Activated CD8-positive, alpha-beta T cell treated with anti-CD3 and anti-CD28 coated beads, Interleukin-2, amount 10 ng/mL, durations not matched to agents 7 days and 5 days (primary cell): ENCODE measurements at places on chromosomes 7 and 10. TPM values are rescaled to one million over a fixed set of nuclear protein-coding genes. Genes with fewer than 3 reads are reported as not detected.
A peak's percentile ranks its signal among the peaks of the same experiment; 100 is the strongest.

Gene SORCS1
- total RNA-seq, result not detected

Gene GNGT1
- total RNA-seq, result not detected

Gene GRM8
- not detected for total RNA-seq

Gene CLDN3
- total RNA-seq, result not detected

Gene SPDYE16
- 0.16 TPM for total RNA-seq

Gene GTPBP4
- total RNA-seq, result 67.1 TPM

Gene VIPR2
- not detected for total RNA-seq

DNA sequence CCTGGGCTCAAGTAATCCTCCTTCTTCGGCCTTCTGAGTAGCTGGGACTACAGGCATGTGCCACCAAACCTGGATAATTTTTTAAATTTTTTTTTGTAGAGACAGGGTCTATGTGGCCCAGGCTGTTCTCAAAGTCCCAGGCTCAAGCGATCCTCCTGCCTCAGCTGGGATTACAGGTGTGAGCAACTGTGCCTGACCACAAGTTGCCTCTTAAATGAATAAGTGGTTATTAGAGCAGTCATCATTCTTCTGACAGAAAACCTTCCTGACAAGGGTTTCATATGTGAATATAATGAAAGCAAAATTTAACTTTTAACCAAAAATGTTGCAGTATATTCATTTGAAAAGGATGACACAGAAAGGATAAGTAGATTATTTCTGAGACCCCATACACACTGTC is 532.5 kb downstream of the GRM8 start:
- no peak overlapping the region for H3K4me3 ChIP-seq
- H3K27ac ChIP-seq, result no peak overlapping the region
- no peaks in the 10 kb centered on the region for H3K4me1 ChIP-seq

DNA sequence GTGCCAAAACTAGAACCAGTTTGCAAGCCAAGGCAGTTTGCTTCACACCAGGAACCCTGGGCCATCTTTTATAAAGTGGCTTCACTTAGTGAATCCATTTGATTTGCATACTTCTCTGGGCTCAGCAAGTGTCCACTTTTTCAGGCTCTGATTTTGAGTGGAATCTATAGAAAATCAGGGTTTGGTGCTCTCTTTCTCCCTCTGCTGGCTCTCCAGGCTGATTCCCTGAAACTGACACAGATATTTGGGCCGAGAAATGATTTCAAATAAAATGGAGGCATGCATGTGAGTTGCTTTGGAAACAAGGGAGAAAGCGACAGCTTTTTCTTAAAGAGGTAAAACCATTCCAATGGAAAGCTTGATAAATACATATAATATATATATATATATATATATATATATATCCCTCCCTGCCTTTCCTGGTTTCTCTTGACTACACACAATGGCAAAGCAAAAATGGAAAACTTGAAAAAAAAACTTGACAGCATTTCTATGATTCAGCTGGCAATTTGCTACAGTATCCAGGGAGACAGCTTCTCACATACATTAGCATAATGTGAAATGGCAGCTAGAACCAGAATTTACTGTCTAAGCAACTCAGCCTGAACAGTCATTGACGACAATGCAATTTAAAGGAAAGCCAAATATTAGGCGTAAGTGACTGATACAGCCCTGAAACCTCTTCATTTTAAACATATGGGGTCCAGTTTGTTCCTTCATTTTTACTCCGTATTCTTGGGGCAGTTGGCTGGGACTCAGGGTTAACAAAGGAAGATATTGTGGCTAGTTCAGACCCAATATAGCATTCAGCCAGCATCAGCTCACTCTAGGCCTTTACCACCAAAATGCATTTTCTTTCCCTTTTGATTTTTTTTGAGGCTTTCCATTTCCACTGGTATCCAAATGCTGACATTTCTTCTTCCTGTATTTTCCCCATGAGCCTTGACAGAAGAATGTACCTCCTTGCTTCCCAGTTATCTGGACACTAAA is 188.5 kb downstream of the TMEM178B start:
- H3K4me1 ChIP-seq, result peaks cover 11% of the 10 kb centered on the region
- no peak overlapping the region for H3K27ac ChIP-seq
- no peaks in the 10 kb centered on the region for H3K36me3 ChIP-seq
- DNase-seq, result no peak
- no peaks in the 10 kb centered on the region for H3K27me3 ChIP-seq

DNA sequence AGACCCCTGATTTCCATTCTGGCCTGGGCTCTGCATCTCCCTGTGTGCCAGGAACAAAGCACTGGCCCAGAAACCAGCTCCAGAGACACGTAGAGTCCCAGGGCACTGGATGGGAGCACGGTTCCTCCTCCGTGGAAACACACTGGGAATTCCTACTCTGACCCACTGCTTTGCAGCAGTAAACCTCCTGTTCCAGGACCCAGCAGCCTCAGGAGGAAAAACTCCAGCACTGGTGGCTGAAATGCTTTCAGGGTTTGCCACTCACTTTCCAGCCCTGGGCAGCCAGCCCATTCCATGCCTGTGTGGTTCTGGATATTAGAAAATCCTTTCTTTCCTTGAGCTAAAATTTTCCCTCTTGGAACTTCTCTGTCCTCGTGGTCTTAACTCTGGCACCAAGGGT is 58.0 kb downstream of the FAM171A1 start:
- DNase-seq, result no peak
- no peaks in the 10 kb centered on the region for H3K4me1 ChIP-seq
- H3K36me3 ChIP-seq, result no peaks in the 10 kb centered on the region
- H3K4me3 ChIP-seq, result no peak overlapping the region

DNA sequence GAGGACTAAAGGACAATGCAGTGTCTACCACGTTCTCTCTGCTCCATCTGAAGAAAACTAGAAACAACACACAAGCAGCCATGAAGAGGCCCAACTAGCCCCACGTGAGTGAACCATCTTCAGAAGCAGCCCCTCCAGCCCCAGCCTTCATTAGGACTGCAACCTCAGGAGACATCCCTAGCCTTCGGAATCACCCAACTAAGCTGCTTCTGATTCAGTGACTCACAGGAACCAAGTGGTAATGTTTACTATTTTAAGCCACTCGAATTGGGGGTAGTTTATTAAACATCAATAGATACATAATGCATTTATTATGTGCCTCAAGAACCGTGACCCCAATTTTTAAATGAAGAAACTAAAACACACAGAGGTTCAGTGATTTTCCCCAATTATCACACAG is 22.6 kb downstream of the ARHGAP12 start:
- no peaks in the 10 kb centered on the region for H3K27me3 ChIP-seq
- no peak overlapping the region for H3K27ac ChIP-seq
- H3K4me1 ChIP-seq, result peaks cover 3% of the 10 kb centered on the region

- H3K4me1 ChIP-seq, result no peaks in the 10 kb centered on the region
- no peak for DNase-seq
- H3K4me3 ChIP-seq, result no peak overlapping the region
- no peak overlapping the region for H3K27ac ChIP-seq
- H3K27me3 ChIP-seq, result no peaks in the 10 kb centered on the region
- H3K36me3 ChIP-seq, result no peaks in the 10 kb centered on the region
These were observed 18.9 kb upstream of the PNLIPRP3 start for GRCh38 chr10:116408719-116409118.

- DNase-seq, result no peak
- peaks cover 29% of the 10 kb centered on the region for H3K4me1 ChIP-seq
- peaks cover 30% of the 10 kb centered on the region for H3K27me3 ChIP-seq
- peak overlapping the region; percentile 84 for H3K4me3 ChIP-seq
- H3K27ac ChIP-seq, result peak overlapping the region; percentile 83
These were observed 1.9 kb downstream of the ZCCHC24 start for GRCh38 chr10:79443338-79444198.

DNA sequence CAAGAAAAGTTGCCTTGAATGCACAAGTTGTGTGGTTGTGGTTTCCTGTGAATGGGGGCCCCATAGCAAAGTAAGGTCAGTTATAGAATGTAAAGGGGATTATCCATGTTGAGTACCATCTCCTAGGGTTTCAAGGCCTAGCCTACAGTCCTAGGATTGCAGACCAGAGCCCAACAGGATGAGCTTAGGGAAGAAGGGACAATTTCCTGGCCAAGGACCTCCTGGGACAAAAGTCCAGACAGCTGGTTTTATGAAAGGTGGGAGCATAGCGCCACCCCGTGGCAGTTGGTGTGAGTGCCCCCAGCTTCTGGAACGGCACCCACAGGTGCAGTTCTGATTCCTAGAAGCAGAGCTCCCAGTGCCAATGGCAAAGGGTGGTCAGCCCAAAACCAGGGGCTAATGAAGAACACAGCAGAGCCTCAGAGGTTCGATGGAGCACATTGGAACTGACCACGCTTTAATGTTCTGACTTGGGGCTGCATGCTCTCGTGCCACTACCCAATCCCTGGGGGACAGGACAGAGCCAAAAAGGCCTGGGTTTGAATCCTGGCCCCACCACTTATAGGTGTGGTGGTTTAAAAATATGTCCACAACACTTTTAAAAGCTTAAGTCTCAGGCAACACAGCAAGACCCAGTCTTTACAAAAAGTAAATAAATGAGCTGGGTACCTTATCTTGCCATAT is 25.8 kb upstream of the TMEM120A start:
- peaks cover 21% of the 10 kb centered on the region for H3K4me1 ChIP-seq
- H3K27me3 ChIP-seq, result no peaks in the 10 kb centered on the region
- DNase-seq, result peak; percentile 79
- H3K4me3 ChIP-seq, result peak overlapping the region; percentile 34
- peaks cover 39% of the 10 kb centered on the region for H3K36me3 ChIP-seq

- H3K27ac ChIP-seq, result no peak overlapping the region
- peaks cover 4% of the 10 kb centered on the region for H3K36me3 ChIP-seq
- no peaks in the 10 kb centered on the region for H3K27me3 ChIP-seq
- H3K4me1 ChIP-seq, result peaks cover 3% of the 10 kb centered on the region
- H3K4me3 ChIP-seq, result no peak overlapping the region
- no peak for DNase-seq
These were observed 40.7 kb downstream of the KDM7A start for GRCh38 chr7:140136073-140136472.

GRCh38 chr10:89377705-89378637 is at the start of gene IFIT1B:
Gene IFIT1B (plus strand): TSS chr10:89378056. CDS start chr10:89378136, 80 bp downstream.
- H3K27ac ChIP-seq, result no peak within 1 kb of the TSS
- H3K4me3 ChIP-seq, result no peak within 1 kb of the TSS
- DNase-seq, result no peak
- no peaks in the 10 kb centered on the region for H3K36me3 ChIP-seq

DNA sequence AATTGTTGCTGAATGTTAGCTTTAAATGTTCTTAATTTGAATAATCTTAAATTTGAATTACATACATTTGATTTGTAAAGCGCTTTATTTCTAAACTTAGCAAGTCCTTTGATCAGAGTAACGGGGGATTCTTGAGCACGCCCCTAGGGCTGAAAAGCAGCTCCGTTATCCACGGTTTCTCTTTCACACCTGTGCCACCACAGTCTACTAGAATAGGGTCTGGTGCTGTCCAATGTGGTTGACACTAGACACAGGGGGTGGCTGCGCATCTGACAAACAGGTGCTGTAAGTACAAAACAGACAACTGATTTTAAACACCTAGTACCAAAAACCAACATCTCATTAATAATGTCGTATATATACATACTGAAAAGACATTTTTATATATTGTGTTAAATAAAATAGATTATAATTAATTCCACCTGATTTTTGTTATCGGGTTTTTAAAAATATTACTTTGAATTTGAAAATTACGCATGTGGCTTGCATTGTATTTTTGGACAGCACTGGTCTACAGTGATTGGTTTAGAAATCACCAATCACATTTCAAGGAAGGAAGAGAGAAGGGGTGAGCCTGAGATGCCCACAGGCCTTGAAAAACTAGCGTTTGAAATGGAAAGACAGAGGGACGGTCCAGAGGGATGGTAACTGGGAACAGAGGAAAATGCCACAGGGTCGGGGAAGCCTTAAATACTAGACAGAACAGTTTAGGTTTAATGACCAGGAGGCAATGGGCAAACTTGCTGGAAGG is 7.3 kb downstream of the SEPHS1 start:
- peaks cover 50% of the 10 kb centered on the region for H3K36me3 ChIP-seq
- DNase-seq, result peak; percentile 57
- no peaks in the 10 kb centered on the region for H3K27me3 ChIP-seq
- peaks cover 40% of the 10 kb centered on the region for H3K4me1 ChIP-seq

GRCh38 chr7:2209961-2210323 is 22.8 kb downstream of the MAD1L1 start:
- H3K27ac ChIP-seq, result peak overlapping the region; percentile 7
- no peaks in the 10 kb centered on the region for H3K27me3 ChIP-seq
- DNase-seq, result no peak

DNA sequence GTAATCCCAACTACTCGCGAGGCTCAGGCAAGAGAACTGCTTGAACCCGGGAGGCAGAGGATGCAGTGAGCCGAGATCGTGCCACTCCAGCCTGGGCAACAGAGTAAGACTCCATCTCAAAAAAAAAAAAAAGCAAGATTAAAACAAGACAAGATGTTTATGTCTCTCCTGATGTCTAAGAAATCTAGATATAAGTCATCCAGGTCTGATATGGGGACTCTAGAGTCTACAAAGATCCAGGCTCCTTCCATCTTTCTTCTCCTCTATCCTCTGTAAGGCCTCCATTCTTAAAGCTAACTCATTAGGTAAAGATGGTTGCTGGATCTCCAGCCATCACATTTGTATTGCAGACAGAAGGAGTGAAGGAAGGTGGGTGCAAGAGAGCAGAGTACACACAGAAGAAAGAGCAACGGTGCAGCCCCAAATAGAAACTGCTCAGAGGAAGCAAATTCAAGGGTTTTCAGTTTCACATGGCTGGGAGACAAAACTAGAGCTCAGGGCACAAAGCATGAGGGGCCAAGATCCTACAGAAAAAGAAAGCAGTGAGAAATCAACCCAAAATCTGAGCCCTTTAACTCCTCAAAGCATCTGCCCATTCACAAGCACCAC is 57.6 kb downstream of the USP6NL start:
- no peaks in the 10 kb centered on the region for H3K36me3 ChIP-seq
- peak; percentile 24 for DNase-seq
- H3K4me1 ChIP-seq, result peaks cover 22% of the 10 kb centered on the region

DNA sequence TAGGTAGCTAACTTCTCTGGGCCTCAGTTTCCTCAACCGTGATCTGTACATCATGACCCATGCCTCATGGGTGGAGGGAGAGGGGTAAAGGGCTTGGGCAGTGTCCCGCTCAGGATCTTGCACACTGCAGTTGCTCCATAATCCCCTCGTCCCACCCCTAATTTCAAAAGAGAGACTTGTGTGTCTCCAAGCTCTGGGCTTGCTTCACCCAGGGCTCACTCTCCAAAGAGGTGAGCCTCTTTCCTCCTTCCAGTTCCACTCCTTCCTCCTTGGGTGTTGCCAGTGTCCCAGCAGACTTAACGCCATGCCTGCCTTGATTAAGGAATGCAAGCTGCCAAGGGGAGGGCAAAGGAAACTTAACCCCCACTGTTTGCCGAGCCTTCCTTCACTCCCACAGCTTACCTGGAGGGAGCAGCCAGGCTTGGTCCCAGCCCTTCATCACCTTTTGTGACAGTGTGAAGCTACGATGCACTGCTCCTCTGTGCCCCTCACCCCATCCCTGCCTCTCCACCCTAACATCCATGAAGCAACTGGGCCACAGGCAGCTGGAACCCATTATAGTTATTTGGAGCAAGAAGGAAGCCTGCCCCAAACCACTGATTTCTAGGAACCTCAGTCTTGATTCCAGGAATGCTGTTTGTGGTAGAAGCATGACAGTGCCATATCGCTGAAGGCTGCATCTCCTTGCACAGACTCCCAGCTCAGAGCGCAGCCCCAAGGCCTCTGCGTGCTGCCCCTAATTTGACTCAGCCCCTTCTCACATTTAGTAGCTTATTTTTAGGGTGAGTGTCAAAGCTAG is 363.3 kb downstream of the TNS3 start:
- H3K36me3 ChIP-seq, result no peaks in the 10 kb centered on the region
- no peak overlapping the region for H3K27ac ChIP-seq
- no peak for DNase-seq
- H3K4me3 ChIP-seq, result no peak overlapping the region
- H3K27me3 ChIP-seq, result no peaks in the 10 kb centered on the region
- peaks cover 22% of the 10 kb centered on the region for H3K4me1 ChIP-seq

GRCh38 chr7:31058122-31058521 is 6.0 kb downstream of the ADCYAP1R1 start:
- H3K4me1 ChIP-seq, result no peaks in the 10 kb centered on the region
- no peak for DNase-seq
- peaks cover 21% of the 10 kb centered on the region for H3K27me3 ChIP-seq
- no peak overlapping the region for H3K4me3 ChIP-seq
- H3K36me3 ChIP-seq, result no peaks in the 10 kb centered on the region
